Upper lobe of right lung (tissue), 1 donor: ENCODE measurements at places on chromosomes 7 and 10. TPM values are rescaled to one million over a fixed set of nuclear protein-coding genes. Genes with fewer than 3 reads are reported as not detected.
A peak's percentile ranks its signal among the peaks of the same experiment; 100 is the strongest.

GRCh38 chr7:36563706-36564327 lies 160.5 kb downstream of the AOAH start:
- DNase-seq: no peak
- no peaks in the 10 kb centered on the region for H3K27me3 ChIP-seq
- H3K4me1 ChIP-seq: peaks cover 5% of the 10 kb centered on the region

The IFIT2 gene
- 47.2 TPM for total RNA-seq

DNA sequence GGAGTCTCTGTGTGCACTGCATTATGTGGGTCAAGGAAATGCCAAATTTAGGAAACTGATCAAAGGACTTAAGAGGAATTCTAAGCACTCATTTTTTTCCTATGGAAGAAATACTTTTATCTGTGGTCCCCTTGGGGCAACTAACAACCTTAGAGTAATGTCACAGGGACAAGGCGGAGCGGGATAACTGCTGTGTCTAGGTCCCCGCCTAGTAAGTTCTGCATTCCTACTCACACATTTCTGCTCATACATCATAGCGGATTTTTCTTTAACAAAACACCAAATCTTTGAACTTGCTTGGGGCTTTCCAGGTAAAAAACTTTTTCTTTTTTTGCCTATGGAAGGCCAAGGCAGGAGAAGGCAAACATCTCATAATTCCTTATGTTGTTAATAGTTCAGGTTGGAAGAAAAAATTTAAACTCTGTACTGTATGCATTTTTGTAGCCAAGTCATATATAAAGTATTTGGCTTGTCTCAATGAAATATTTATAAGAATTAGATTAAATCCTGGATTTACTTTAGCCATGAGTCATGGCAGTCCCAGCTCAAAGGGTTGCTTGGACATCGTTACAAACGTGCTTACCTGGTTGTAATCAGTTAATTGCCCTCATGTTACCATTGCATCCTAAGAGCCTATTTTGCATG lies 285.0 kb downstream of the PHTF2 start:
- H3K4me3 ChIP-seq: no peak overlapping the region
- DNase-seq: no peak
- no peaks in the 10 kb centered on the region for H3K36me3 ChIP-seq
- no peak overlapping the region for H3K27ac ChIP-seq

The NUTM2D gene
- total RNA-seq: 5.1 TPM

GRCh38 chr7:114942446-114943175 lies 20.7 kb downstream of the MDFIC start:
- no peaks in the 10 kb centered on the region for H3K36me3 ChIP-seq
- DNase-seq: no peak
- no peaks in the 10 kb centered on the region for H3K27me3 ChIP-seq
- H3K27ac ChIP-seq: no peak overlapping the region
- no peak overlapping the region for H3K4me3 ChIP-seq

- H3K36me3 ChIP-seq: no peaks in the 10 kb centered on the region
- no peak for DNase-seq
- no peak overlapping the region for H3K4me3 ChIP-seq
Measured at GRCh38 chr7:91912494-91912893, 28.2 kb upstream of the AKAP9 start.

- H3K36me3 ChIP-seq: no peaks in the 10 kb centered on the region
- no peak overlapping the region for H3K4me3 ChIP-seq
- no peaks in the 10 kb centered on the region for H3K27me3 ChIP-seq
Measured at GRCh38 chr10:21234761-21235160, 290.7 kb downstream of the SKIDA1 start.

The PLEKHS1 gene
- total RNA-seq: not detected

DNA sequence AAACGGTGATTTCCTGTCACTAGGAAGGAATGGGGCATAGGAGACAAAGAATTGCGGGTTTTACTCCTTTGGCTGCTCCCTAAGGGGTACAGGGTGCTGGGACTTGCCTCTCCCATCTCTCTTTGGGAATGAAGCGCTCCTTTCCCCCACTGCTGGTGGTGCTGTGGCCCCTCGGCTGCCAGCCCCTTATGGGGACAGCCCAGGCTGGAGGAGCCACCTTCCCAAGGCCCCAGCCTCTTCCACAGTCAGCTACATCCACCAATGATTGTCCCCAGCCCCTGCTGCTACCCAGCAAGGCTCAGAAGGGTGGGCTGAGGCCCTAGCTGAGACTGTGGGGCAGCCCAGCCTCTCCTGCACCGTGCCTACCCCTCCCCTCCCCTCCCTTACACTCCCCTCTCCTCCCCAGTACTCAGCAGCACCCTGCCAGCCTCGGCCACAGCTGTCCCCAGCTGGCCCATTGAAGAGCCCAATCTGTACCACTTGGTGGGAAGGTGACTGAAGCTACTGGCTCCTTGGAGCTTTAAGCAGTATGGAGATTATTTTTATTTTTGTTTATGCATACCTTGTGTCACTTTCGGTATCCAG lies 19.0 kb downstream of the PRKAG2 start:
- no peaks in the 10 kb centered on the region for H3K36me3 ChIP-seq
- H3K27ac ChIP-seq: no peak overlapping the region
- no peak for DNase-seq

GRCh38 chr10:64112701-64113355 lies 591.6 kb downstream of the REEP3 start:
- no peak for DNase-seq
- H3K27ac ChIP-seq: no peak overlapping the region
- no peaks in the 10 kb centered on the region for H3K4me1 ChIP-seq
- H3K4me3 ChIP-seq: peak overlapping the region; percentile 20
- no peaks in the 10 kb centered on the region for H3K27me3 ChIP-seq
- no peaks in the 10 kb centered on the region for H3K36me3 ChIP-seq

The GHRHR gene
- total RNA-seq: not detected

GRCh38 chr7:140537750-140538482 lies 58.6 kb upstream of the MKRN1 start:
- H3K4me3 ChIP-seq: no peak overlapping the region
- H3K4me1 ChIP-seq: peaks cover 16% of the 10 kb centered on the region
- no peaks in the 10 kb centered on the region for H3K36me3 ChIP-seq
- DNase-seq: no peak
- H3K27ac ChIP-seq: peak overlapping the region; percentile 60
- no peaks in the 10 kb centered on the region for H3K27me3 ChIP-seq

The VIPR2 gene
- 4.5 TPM for total RNA-seq

DNA sequence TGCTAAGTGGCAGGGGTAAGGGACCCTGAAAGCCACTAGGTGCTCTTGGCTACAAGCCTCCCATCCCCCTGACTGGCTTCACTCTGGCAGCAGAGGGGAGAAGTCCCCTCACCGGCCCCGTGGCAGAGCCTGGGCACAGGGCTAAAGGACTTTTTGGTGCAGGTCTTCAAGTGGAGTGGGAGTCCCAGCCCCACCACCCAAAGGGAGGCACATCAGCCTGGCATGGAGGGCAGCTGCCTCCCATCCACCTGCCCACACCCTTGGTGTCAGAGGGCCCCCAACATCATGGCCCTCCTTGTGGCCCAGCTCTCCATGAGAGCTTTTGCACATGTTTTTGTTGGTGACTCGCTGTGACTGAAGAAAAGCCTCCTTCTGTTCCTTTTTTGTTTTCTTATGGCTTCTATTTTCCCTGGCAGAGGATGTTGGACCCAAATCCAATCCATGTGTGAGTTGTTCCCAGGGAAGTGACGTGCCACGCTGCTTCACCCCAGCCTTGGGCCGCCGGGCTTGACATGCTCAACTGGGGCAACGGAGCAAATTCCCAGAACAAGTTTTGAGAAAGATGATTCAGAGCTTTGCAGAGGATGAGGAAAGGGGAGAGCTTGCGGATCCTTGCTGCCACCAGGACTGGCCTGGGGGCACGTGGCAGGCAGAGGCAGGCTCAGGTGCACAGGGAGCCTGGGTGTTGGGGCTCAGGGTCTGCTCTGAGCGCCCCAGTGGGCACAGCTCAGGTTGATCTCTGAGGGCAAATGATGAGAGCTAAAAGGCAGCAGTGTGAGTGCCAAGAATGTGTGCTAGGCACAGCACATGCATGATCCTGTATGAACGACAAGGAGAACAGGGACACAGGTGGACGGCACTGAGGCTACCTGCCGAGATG lies 1.9 kb upstream of the AEBP1 start:
- H3K27ac ChIP-seq: peak overlapping the region; percentile 76
- no peak overlapping the region for H3K4me3 ChIP-seq
- DNase-seq: no peak
- H3K36me3 ChIP-seq: peaks cover 5% of the 10 kb centered on the region

- H3K27ac ChIP-seq: no peak overlapping the region
- H3K4me1 ChIP-seq: no peaks in the 10 kb centered on the region
- no peaks in the 10 kb centered on the region for H3K36me3 ChIP-seq
- no peaks in the 10 kb centered on the region for H3K27me3 ChIP-seq
- no peak overlapping the region for H3K4me3 ChIP-seq
Measured at GRCh38 chr10:128102480-128103228, 23.6 kb downstream of the MKI67 start.

The RBM20 gene
- 0.41 TPM for total RNA-seq

The OR2A14 gene
- not detected for total RNA-seq

GRCh38 chr10:90644165-90644564 lies 213.7 kb downstream of the HTR7 start:
- no peaks in the 10 kb centered on the region for H3K27me3 ChIP-seq
- no peak overlapping the region for H3K27ac ChIP-seq
- no peak overlapping the region for H3K4me3 ChIP-seq
